ENCODE measurements at places on chromosomes 11 and 22. TPM values are rescaled to one million over a fixed set of nuclear protein-coding genes. Genes with fewer than 3 reads are reported as not detected.

MAP6 gene
- total RNA-seq, result 5.9 TPM

TKFC gene
- total RNA-seq, result 17.4 TPM

GAS2 gene
- total RNA-seq, result 12.3 TPM

RAG2 gene
- total RNA-seq, result not detected

MYBPC3 gene
- total RNA-seq, result 953 TPM

DNA sequence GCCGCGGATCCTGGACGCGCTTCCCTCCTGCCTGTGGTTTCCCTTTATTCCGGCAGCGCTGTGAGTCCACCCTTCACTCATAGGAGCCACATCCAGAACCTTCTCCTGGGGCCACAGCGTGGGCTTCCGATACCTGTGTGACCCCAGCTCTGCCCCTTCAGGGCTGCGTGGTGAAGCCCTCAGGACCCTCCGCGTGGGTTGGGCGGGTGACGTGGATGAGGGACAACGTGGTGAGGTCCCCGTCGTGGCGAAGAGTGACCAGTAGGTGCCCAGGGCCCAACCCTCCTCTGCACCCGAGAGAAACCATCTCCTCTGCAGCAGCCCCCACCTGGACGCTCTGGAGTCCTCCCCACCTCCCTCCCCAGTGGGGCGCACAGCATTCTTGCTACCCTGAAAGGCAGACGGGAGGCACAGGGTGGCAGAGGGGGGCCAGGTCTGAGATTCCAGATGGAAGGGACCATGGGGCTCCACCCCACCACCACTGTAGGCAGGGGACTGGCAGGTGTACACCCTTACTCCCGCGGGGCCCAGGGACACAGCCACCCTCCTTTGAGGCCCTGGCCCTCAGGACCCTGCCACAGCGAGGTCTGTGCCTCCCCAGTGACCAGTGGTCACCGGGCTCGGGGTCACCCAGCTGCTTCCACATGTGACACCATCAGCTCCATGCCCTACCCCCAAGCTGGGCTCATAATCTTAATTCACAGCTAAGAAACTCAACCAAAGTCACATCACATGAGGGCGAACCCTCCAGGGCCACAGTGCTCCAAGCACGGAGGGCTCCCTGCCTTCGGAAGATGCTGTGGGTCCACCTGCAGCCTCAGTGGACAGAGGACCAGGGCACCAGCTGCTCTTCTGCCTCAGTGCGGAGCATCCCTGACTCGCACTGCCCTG lies 3.4 kb upstream of the ZBED4 start:
- DNase-seq, result peak; percentile 49

DNA sequence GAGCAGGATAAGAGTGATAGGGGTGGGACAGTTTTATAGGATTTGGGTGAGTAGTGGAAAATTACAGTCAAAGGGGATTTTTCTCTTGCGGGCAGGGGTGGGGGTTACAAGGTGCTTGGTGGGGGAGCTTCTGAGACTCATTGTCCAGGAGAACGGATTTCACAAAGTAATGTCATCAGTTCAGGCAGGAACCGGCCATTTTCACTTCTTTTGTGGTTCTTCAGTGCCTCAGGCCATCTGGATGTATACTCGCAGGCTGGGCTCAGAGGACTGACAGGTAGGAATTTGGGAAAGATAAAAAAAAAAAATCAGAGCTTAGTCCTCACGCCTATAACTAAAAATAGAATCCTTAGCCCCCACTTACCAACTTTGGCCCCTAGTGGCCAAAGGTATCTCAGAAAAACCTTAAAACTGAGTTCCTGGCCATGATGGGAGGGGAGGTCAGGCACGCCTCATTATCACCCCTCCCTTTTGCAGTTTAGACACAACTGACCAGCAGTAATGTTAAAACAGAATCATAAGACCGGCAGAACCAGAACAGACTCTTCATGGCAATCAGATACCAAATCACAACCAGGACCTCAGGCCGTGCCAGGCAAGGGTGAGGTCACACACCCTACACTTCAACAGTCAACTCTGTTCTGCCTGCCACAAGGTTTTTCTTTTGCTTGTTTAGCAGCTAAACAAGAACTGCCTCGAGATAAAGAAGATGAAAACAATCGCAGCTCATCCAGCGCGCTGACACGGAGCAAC lies 8.9 kb upstream of the APOBEC3G start:
- DNase-seq, result no peak

GRCh38 chr11:130475426-130476053 lies 27.1 kb downstream of the ADAMTS15 start:
- no peak for DNase-seq

DNA sequence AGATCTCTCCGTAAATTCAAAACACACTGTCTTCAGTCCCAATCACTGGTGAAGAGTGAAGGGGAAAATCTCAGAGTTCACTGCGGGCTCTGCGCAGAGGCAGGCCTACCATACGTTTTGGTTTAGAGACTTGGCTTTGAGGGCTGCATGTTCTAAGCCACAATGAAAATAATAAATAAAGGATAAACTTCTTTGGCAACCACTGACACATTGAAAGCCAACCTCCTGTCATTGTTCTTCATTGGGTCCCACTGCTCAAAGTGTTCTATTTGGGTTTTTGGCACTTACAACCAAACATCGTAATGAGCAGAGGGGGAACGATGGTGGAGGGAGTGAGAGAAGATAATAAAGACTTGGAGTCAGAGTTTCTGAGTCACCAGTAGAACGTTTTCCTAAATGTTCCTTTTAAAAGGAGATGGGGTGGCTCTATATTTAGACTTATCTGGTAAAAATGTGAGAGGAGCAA lies 472.9 kb downstream of the SOX6 start:
- no peak for DNase-seq

DNA sequence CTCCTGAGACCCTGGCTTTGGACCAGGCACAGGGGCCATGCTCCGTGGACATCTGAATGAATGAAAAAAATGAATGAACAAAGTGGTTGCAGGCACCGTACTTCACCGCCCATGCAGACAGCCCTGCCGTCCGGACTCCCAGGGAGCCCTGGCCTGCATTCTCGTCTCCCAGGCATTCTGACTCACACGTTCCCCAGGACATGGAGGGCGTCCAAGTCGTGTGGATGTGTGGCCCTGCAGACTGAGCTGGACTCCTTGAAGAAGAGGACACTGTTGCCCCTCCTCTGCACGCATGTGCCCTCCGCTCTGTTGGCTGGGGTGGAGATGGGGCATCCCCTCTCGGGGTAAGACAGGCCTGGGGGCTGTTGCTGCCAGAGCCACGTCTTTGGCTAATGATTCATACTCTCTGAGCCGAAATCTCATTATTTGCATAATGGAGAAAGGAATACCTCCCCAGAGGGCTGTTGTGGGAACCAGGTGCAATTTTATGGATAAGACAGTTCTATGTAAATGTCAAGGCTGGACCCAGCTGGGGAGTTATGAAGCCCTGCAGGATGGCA lies 49.7 kb downstream of the RTL6 start:
- peak; percentile 88 for DNase-seq

- no peak for DNase-seq
These were observed 44.2 kb downstream of the ARFGAP2 start for GRCh38 chr11:47132490-47132889.

GRCh38 chr11:10752061-10752460 lies 1.0 kb downstream of the CTR9 start:
- DNase-seq, result no peak

DNA sequence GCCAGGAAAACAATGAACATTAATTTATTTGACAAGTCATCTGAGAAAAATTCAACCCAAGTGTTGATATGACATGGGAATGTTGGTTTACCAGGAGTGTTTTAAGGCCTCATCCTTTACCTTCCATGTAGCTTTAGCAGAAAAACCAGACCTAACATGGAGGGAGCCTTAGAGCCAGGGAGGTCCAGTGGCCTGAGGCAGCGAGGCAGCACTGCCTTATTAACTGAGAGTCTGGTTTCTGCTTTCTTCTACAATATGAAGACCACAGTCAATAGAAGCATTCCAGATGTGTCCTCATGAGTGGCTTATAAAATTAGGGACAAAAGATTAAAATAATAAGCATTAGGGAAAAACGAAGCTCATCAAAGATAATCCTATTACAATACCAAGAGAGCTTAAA lies 61.5 kb downstream of the DKK3 start:
- no peak for DNase-seq

GRCh38 chr11:98296091-98296880 lies 724.5 kb upstream of the CNTN5 start:
- DNase-seq, result no peak

DNA sequence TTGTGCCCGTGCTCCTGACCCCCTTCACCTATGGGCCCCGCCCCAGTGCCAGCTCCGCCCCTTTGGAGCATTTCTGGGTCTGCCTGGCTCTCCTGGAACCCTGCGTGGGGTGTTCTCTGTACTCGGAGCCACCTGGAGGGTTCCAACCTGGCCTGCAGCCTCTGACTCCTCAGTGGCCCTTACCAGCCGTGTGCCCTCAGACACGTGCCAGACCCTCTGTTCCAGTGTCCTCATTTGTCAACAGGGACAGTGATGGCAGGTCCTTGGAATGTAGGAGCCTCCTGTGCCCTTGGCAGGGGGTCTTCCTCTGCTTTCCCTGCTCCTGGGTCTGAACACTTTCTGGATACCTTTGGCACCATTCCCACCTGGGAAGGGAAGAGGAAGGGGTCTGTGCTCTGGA lies 96.4 kb downstream of the CACNA1I start:
- no peak for DNase-seq

DNA sequence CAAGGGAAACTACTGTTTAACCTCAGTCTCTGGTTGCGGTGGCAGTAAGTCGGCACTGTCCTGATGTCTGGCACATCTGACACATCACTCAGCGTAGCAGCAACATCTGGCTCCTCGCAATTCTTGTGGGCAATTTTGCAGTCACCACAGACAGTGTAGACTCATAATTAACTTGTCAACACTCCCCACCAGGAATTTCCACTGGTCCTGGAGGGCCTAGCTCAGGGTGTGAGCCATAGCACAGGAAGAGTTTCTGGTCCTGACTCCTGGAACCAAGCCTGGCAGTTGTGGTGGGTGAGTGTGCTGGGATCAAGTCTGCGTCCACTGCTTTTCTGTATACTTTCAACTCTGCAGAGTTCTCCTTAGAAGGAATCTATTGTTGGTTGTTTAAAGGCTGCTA lies 209.7 kb downstream of the SNX19 start:
- no peak for DNase-seq

DNA sequence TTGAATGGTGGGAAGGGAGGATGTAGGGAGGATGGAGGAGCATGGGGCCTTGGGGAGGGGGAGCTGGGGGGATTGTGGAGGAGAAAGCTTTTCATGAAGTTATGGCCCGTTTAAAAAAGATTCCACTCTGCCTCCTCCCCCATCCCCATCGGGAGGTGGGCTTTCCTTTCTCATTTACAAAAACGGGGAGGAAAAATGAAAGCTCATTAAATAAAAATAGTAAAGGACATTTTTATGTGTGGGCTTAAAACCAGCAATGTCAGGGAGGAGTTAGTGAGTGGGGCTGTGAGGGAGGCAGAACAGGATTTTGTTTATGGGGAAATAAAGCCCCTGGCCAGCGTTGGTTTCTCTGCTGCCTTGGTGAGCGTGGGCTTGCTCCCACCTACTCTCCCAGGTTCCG lies 83.2 kb downstream of the ZBTB16 start:
- no peak for DNase-seq

DNA sequence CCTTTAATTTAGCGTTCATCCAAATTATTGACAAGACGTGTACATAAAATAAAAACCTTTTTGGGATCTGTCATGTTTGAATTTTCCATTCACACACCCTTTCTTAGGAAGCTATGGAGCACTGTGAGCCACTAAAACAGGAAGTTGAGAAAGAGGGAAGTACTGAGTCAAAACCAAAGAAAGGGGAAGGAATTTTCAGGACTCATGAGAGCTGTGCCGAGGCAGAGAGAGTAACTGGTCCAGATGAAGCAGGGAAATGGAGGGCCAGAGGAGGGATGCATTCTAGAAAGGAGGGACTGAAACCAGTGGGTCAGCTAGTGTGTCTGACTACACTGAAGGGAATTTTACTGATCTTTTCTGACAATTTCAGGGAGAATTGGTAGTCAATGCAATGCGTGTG lies 24.9 kb downstream of the APLP2 start:
- no peak for DNase-seq

DNA sequence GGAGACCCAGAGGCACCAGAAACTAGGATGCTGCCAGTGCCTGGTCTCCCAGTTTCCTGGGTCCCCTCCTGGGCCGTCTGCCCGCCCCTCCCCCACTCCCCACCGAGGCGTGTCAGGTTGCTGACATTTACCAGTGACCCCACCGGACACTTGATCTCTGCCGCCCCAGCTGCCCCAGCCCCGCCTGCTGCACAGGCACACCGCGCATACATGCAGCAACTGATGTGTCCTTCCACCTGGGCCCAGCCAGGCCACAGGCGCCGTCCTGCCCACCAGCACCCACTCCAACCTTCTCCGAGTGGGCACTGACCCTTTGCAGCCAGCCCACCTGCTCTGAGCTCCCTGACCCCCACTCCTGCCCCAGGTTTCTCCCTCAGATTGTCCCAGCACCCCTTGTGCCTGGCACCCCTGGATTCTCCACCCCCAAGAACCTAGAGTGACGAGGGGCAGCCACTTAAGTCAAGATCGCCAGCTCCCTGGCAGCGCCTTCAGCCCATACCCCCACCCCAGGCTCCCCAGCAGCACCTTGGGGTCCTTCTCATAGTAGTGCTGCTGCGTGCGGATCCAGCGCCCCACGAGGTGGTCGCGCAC lies 548 bp downstream of the PYGM start:
- DNase-seq, result peak; percentile 82

- DNase-seq, result no peak
These were observed 8.8 kb upstream of the OR9I1 start for GRCh38 chr11:58134151-58134550.

DNA sequence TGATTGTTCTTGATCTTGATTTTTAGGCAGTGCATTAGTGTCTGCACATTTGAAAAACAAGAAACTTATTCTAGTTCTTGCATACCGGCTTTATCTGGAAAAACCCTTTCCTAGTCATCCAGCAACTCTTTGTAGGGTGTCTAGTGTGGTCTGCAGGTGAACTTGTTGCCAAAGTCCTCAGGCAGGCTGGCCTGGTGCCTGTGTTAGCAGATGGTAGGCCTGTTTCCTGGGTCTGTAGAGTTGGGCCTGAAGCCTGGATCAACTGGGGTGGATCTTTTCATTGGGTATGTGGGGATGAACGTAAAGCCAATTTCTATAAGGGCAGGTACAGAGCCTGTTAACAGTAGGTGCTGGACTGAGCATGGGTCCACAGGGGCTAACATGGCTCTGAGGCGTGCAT lies 5.6 kb upstream of the GLYATL1 start:
- DNase-seq, result no peak

Data from right cardiac atrium (tissue), 5 donors.